ENCODE measurements at places on chromosomes 16 and 17.

- DNase-seq, result no peak
Observed at GRCh38 chr16:72270531-72270930, 98.6 kb upstream of the PMFBP1 start.

GRCh38 chr16:49531931-49532840 lies 158.6 kb downstream of the C16orf78 start:
- DNase-seq, result no peak

DNA sequence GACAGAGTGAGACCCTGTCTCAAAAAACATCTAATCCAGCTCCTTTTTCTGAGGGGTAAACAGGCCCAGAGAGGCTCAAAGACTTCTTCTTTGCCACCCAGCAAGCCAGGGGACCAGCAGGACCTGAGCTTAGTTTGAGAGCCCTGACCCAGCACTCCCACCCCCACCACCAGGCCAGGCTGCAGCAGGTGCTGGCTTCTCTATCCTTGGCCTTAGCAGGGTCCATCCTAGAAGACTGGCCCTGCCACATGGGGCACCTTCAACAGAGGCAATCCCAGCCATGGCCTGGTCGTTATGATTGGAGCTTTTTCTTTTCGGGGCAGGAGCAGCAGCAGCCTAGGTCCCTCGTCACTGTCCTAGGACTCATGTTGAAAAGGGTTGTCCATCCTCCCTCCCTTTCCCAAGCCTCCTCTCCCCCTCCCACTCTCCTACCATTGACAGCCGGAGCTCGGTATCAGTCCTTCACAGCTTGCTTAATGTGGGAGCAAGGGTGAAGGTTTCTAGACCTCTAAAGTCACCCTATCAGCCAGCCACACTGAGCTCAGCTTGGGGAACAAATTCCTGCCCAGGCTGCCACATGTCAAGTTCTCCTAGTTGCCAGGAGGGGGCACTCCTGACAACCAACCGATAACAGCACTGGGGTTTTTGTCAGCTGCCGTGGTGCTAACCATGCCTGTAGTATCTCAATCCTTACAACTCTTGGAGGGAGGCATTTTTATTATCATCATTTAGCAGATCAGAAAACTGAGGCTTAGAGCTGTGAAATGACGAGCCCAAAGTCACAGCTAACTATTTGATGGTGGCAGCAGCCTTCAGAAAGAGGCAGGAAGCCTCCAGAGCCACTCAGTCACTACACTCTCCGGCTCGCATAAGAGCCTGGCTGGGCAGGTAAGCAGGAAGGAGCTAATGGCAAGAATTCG lies 11.2 kb downstream of the MRPL27 start:
- DNase-seq, result no peak

GRCh38 chr17:79008666-79009387 lies 737 bp downstream of the CANT1 start:
- no peak for DNase-seq

GRCh38 chr17:32564325-32564724 lies 77.5 kb downstream of the CDK5R1 start:
- DNase-seq, result no peak

DNA sequence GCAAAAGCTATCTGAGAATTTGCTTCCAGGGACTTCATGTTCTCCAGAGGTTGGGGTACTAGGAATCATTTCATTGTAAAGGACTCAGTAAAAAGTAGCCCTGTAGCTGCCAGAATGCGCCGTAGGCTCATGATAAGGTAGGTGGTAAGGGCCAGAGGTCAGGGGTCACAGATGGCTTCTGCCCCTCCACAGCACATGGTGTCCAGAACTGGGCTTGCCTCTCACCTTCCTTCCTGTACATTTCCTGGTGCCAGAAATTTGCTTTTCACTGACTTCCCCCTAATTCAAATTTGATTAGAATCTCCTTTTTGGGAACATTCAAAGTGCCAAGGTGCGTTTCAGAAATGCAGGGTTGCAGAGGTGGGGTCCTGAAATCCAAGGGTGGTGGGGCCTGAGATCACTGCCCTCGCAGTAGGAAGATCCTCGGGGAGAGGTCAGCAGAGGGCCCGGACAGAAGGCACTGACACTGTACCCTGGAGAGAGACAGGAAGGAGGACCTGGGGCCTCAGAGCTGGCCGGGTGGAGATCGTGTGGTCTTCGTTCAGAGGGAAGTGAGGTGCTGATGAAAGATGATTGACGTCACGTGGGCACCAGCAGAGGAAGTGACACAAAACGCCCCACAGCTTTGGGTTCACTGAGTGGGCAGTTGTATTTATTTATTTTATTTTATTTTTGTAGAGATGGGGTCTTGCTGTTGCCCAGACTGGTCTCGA lies 25.5 kb upstream of the METRNL start:
- no peak for DNase-seq

- DNase-seq, result no peak
Observed at GRCh38 chr17:36661047-36661666, 59.8 kb downstream of the MRM1 start.

GRCh38 chr17:10327640-10328039 lies 45.2 kb downstream of the MYH13 start:
- DNase-seq, result peak; percentile 2

GRCh38 chr17:601244-601925 lies 113.3 kb downstream of the VPS53 start:
- peak; percentile 71 for DNase-seq

GRCh38 chr16:79261481-79261940 lies 339.0 kb downstream of the MAF start:
- DNase-seq, result no peak

- DNase-seq, result no peak
Observed at GRCh38 chr17:149897-150584, 12.7 kb downstream of the SCGB1C2 start.
